Heart right ventricle (tissue), 16 donors: ENCODE measurements at places on chromosomes 13 and 19. TPM values are rescaled to one million over a fixed set of nuclear protein-coding genes. Genes with fewer than 3 reads are reported as not detected.

- H3K27me3 ChIP-seq, result no peaks in the 10 kb centered on the region
- H3K4me1 ChIP-seq, result peaks cover 37% of the 10 kb centered on the region
- peak overlapping the region; percentile 92 for H3K4me3 ChIP-seq
- H3K27ac ChIP-seq, result peak overlapping the region; percentile 98
- no peaks in the 10 kb centered on the region for H3K36me3 ChIP-seq
Observed at GRCh38 chr19:2164020-2164998, 576 bp downstream of the DOT1L start.

GRCh38 chr13:101623470-101624209, 171.2 kb downstream of the ITGBL1 start:
- H3K27me3 ChIP-seq, result no peaks in the 10 kb centered on the region

DNA sequence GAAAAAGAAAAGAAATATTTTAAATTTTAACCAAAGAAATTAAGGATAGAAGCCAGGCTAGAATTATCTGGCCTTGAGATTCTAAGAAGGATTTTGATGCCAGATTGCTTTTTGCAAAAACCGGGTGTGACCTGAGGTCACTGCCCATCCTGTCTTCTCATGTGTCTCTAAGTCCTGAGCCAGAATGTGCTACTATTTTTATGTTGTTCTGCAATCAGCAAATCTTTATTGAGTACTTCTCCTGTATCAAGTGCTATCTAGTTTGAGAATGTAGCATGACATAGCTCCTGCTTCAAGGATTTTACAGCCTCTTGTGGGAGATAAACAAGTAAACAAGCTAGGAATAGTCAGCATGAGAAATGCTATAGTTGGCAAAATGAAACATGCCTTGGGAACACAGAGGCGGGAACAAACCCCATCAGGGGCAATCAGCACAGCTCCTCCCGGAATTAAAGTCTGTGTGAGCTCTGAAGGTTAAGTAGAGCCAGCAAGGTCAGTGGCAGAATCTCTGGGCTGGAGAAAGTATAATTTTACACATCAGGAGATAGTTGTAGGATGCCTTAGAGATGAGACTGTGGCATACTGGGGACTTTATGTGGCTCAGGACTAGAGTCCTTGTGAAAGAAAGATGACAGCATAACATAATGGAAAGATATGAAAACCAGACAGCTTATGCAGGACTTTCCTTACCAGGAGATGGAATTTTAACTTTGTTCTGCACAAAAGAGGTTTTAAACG, 899.5 kb upstream of the SLC10A2 start:
- DNase-seq, result no peak
- no peaks in the 10 kb centered on the region for H3K27me3 ChIP-seq
- H3K27ac ChIP-seq, result no peak overlapping the region
- no peaks in the 10 kb centered on the region for H3K36me3 ChIP-seq
- H3K4me3 ChIP-seq, result no peak overlapping the region

GRCh38 chr19:33110137-33110910, 21.6 kb upstream of the WDR88 start:
- DNase-seq, result no peak
- no peaks in the 10 kb centered on the region for H3K36me3 ChIP-seq
- no peaks in the 10 kb centered on the region for H3K4me1 ChIP-seq
- H3K27ac ChIP-seq, result no peak overlapping the region
- no peaks in the 10 kb centered on the region for H3K27me3 ChIP-seq

- no peak overlapping the region for H3K27ac ChIP-seq
- H3K4me1 ChIP-seq, result no peaks in the 10 kb centered on the region
- H3K4me3 ChIP-seq, result no peak overlapping the region
- no peaks in the 10 kb centered on the region for H3K27me3 ChIP-seq
Observed at GRCh38 chr13:76668141-76668540, 218.1 kb downstream of the KCTD12 start.

- no peak overlapping the region for H3K27ac ChIP-seq
- H3K36me3 ChIP-seq, result no peaks in the 10 kb centered on the region
- no peak overlapping the region for H3K4me3 ChIP-seq
- no peak for DNase-seq
- no peaks in the 10 kb centered on the region for H3K4me1 ChIP-seq
Observed at GRCh38 chr13:105050686-105051085, 1484.8 kb downstream of the EFNB2 start.

GRCh38 chr13:66543780-66544179, 686.4 kb downstream of the PCDH9 start:
- H3K4me3 ChIP-seq, result no peak overlapping the region
- no peaks in the 10 kb centered on the region for H3K36me3 ChIP-seq
- H3K27ac ChIP-seq, result no peak overlapping the region
- no peak for DNase-seq

The PRKCG gene
- total RNA-seq, result not detected

The ZNF302 gene
- total RNA-seq, result 33.5 TPM

The SLC46A3 gene
- 13.7 TPM for total RNA-seq

The ZNF529 gene
- 12.1 TPM for total RNA-seq

The PTH2 gene
- not detected for total RNA-seq

The ATP11A gene
- total RNA-seq, result 124 TPM
